Stimulated activated CD4-positive, alpha-beta T cell treated with anti-CD3 and anti-CD28 coated beads, TNF-alpha, amount 100 ng/mL, for 4 hours (primary cell): ENCODE measurements at places on chromosomes 3 and 15.

- DNase-seq, result no peak
Observed at GRCh38 chr15:62868507-62868906, 174.0 kb upstream of the TPM1 start.

DNA sequence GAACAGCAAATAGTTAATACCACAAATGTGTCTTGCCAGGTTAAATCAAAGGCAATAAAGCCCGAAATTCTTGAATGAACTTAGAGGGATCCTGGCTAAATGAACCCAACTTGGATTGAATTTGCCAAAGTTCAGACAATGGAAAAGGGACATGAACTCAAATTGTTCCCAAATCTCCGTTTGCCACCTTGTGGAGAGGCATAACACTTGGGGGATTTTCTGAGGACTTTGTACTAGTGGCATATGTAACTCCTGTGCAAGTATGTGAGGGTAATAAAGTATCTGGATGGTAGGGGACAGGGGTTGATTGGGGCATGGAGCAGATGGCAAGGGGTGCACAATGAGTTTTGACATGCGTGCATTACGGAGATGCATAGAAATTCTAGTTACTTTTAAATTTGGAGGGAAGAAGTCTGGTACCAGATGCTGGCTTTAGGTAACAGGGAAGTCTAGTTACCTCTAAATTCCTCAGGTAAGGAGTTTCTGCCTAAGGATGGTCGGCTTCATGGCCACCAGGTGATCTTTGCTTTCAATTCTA is 1.2 kb upstream of the TCAIM start:
- DNase-seq, result no peak

GRCh38 chr3:108780235-108780634 is 23.0 kb upstream of the RETNLB start:
- DNase-seq, result no peak

DNA sequence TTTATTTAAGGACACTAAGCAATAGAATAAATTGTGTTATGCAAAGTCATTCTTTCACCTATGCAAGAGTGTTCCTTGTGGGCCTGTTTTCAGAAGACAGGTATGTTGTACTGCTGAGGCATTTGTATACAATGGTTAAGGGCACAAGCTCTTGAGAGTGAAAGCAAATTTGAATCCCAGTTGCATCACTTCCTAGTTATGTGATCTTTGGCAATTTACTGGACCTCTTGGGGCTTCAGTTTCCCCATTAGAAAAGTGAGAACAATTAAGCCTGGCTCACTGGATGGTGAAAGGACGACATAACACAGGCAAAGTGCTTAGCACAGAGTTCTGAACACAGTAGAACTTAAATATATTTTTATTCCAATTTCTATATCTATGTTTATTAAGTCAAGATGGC is 117.4 kb downstream of the EFHB start:
- no peak for DNase-seq

DNA sequence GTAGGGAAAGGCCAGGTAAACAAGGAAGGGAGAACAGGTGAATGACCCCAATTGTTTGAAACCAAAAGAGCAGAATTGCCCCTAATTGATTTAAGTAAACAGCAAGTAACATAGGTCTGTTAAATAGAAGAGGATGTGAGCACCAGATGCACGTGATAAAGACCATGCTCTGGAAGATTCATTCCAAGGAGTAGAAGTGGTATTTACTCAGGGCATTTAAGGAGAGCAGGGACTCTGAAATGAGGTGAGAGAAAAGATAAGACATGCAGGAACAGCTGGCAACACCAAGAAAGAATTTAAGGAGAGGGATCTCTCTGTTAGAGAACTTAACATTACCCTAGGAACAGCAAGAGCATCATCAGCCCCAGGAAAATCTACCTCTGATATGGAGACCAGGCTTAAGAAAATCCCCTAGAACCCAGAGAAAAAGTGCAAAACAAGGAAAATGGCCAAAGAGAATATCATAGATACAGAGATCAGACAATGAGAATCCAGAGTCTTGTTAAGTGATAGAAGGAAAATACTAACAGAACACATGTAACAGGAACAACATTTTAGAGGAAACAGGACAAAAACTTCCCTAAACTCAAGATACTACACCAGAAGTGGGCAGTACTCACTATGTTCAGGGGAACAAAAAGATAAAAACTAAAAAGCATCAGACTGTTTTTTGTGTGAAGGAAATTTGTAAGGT is 6.4 kb downstream of the NUDT16 start:
- DNase-seq, result no peak

DNA sequence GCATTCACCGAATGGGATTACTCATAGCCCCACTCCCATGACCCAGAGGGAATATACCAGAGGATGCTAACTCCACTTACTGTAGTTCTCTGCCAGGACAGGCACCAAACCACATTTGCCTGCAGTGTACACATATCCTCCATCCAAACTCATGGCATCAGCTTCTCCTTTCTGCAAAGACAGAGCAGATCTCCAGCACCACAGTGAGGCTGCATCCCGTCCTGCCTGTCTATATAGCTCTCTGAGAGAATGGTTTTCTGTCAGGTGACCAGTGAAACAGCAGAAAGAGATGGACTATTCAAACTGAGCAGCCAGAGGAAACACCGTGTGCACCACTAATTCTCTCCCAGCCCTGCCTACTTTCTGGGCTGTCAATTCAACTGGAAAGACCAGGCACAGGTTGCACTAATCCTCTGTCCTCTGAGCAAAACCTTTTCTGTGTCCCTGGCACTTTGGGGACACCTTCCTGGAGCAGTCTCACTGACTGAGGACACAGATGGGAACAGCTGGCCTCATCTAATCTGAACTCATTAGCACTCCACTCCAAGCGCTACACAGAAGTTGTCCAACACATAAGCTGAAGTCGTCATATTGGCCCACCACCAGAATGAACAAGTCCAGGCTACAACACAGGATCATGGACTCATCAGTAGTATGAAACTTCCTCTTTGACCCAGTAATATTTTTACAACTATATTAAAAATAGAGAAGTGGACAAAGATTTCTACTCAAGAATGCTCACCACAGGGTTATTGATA is 17.3 kb downstream of the LTF start:
- DNase-seq, result no peak

DNA sequence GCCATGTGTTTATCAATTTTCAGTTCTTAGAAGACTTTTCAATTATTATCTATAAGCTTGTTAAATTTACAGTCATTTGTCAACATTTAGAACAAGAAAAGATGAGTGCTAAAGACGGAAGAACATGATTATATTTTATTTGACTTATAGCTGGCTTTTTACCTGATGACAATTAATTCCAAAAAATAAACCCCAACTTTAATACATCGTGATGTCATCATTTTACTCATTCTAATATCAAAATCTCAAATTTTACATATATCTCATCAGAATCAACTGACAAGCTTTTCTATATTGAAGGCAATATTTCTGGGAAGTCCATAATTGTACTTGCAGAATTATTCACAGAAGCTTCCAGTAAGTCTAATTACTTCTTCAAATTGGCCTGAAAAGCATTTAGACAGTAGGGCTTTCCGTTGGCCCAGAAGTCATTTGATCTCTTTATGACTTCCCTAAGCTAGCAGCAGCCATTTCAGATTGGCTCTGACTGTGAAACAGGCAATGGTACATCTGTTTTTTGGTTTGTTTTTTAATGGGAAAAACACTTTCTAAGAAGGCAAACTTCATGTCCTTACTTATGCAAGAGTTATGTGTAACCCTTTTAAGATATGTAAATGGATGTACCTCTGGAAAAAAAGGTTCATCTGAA is 234.7 kb upstream of the PLSCR5 start:
- no peak for DNase-seq

DNA sequence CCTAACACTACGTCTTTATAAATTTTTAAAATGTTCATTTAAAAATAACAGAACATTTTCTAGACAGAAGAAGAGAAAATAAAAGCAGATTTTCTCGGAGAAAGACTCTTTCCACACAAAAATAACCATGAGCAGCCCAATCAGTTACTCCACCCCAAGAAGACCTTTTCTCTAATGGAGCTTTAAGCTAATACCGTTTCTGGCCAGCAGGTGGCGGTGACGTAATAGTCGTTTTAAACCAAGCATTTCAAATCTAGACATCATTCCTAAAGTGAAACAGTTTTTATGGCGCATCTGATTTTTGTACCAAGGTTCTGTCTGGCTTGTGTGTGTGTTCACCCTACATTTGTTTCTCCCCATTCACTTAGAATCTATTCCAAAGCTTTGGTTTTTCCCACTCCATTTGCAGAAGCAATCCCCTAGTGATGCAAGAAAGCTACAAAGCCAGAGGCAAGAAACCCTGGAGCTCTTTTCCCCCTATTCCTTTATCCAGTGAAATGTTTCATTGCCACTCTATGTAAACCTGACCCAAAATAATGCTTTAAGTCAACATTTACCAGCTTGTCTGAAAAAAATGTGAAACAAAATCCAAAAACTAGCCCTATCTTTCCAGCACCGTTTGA is 336.7 kb upstream of the IGF1R start:
- peak; percentile 35 for DNase-seq

DNA sequence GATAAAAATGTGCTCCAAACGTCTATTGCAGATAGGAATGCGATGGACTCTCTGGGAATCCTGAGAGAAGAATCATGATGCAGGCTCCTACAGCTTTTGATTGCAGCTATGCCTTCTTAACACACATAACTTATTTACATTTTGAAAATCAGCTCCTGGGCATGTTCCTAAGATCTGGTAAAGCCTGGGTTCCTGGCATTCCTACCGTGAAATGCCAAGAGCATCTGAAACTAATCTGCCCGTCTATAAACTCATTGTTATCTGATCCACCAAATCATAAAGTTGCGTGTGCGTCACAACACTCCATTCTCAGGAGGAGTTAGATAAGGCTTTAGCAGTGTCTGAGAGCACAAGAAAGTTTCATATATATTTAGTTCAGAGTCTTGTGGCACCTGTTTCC is 79.0 kb upstream of the VGLL3 start:
- no peak for DNase-seq

GRCh38 chr3:65995515-65995914 is 43.2 kb downstream of the MAGI1 start:
- DNase-seq, result no peak

GRCh38 chr15:74453925-74454763 is 6.8 kb downstream of the UBL7 start:
- no peak for DNase-seq

DNA sequence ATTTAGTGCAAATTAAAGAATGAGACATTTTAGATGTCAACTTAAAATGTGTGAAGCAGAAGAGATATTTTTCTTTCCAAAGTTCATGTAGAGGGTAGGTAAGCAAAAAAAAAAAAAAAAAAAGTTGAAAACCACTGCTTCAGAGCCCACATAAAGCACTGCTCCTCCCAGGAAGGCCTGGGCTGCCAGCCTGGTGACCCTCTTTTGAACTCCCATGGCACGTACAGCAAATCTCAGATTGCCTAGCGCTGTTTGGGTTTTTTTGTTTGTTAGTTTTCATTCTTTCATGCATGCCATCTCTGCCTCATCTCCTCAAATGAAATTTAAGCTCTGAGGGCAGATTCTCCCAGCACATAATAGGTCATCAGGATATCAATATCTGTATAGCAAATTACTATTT is 120.1 kb downstream of the SRGAP3 start:
- no peak for DNase-seq

DNA sequence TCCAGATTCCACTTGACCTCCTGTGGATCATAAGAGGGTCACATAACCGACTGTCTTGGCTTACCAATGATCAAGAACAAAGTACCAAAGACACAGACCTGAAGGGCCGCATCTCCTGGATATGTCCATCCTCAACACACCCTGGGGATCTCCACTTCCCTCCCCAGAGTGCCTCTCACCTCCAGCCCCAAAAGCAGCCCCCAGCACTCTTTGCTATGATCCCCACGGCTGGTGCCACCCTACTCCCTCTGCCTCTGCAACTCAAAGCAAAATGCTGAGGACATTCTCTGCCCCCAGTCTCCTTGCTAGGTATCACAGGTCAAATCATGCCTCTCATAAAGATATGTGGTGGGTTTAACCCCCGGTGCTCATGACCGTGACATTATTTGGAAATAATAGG is 32.7 kb downstream of the SLCO2A1 start:
- DNase-seq, result no peak

DNA sequence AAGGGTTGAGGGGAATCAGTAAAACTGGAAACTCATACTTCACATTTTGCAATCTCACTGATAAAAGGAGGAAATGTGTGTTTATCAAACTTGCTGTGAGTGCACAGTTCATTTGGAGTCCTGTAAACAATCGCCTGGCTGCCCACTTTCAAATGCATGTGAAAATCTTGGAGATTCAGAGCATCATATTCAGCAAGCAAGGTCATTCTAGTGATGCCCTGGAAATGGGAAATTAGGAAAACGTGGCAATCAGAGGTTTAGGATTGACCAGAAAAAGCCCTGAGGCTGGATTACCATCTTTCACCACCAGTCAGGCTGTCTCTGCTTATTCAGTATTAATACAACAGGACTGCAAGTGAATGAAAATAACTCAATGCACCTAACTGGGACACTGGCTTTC is 23.9 kb downstream of the DPH6 start:
- no peak for DNase-seq

GRCh38 chr15:57305009-57305408 is 71.3 kb upstream of the CGNL1 start:
- DNase-seq, result no peak

DNA sequence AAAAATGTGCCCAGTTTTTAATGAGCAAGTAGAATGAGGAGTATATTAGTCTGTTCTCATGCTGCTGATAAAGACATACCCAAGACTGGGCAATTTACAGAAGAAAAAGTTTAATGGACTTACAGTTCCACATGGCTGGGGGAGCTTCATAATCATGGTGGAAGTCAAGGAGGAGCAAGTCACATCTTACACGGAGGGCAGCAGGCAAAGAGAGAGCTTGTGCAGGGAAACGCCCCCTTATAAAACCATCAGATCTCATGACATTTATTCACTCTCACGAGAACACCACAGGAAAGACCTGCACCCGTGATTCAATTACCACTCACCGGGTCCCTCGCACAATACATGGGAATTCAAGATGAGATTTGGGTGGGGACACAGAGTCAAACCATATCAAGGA is 111.7 kb upstream of the CNTN6 start:
- no peak for DNase-seq

DNA sequence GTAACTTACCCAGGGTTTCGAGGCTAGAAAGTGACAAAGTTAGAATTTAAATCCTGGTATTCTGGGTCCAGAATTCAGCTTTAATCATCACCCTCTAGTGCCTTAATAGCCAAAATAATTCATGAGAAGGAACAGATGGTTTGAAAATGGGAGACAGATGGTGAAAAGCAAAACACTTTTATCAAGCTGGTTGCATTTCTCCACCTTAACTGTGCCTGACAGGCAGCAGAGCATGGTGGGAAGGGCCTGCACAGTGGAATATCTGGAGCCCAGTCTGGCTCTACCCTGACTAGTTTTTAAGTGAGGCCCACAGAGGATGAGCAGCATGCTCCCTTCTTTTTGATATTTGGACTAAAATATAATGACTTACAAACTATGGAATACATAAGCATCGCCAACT is 35.6 kb upstream of the RASGRP1 start:
- no peak for DNase-seq

DNA sequence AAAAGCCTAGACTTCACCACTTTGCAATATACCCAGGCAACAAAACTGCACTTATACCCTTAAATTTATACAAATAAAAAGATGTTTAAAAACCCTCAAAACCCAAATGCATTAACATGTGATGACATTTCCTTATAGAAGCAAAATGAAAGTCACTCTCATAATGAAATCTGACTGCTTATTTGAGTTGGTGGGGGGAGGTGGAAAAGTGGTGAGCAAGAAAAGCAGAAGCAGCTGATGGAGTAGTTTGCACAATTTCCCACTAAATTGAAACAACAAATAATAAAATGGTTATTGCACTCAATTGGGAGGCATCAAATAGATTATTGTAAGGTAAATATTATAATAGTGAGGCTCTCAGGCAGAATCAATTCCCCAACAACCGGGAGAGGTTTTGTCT is 54.0 kb upstream of the GADL1 start:
- no peak for DNase-seq

GRCh38 chr15:38647683-38648082 is 83.1 kb upstream of the RASGRP1 start:
- DNase-seq, result no peak
